A549 (cell line): ENCODE measurements at places on chromosomes 1 and 21.

DNA sequence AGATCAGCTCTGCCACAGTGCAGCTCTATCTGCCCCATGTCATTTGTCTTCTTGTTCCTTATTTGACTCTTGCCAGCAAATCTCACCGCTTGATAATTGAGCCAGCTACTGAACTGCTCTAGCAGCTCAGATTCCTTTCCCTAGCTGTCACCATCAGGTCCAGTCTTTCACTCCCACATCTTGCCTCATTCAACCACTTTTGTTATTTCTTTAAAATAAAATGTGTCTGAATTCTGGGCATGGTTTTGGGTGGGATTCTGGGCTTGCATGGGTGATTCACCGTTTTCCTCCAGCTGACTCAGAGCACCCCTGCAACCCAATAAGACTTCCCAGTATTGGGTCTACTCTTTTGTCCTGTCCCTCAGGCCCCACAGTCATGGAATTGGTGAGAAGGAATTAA is 215.7 kb downstream of the DSCAM start:
- no peak for DNase-seq

- no peak for DNase-seq
These were observed 24.1 kb downstream of the FAM163A start for GRCh38 chr1:179767177-179767581.

DNA sequence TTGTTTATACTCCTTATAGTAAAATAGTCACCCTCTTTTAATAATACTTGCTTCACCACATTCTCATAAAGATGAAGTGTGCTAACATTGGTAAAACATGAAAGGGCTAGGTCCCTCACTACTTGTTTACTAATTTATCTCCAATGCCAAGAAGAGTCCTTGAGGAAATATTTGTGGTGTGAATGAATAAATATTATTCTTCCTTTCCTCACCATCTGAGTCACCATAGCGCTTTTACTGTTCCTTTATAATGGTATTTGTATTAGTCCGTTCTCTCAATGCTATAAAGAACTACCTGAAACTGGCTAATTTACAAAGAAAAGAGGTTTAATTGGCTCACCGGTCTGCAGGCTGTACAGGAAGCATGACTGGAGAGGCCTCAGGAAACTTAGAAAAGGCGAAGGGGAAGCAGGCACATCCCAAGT is 222.8 kb upstream of the ZRANB2 start:
- DNase-seq = no peak

- peak; percentile 93 for DNase-seq
These were observed 2.7 kb upstream of the ANXA9 start for GRCh38 chr1:150979092-150980056.

GRCh38 chr1:35431173-35431599 is 126.0 kb downstream of the KIAA0319L start:
- DNase-seq = no peak

GRCh38 chr1:9435854-9436640 is 103.2 kb upstream of the SLC25A33 start:
- peak; percentile 41 for DNase-seq

- DNase-seq = no peak
These were observed 11.5 kb upstream of the TAS1R2 start for GRCh38 chr1:18870957-18871356.

DNA sequence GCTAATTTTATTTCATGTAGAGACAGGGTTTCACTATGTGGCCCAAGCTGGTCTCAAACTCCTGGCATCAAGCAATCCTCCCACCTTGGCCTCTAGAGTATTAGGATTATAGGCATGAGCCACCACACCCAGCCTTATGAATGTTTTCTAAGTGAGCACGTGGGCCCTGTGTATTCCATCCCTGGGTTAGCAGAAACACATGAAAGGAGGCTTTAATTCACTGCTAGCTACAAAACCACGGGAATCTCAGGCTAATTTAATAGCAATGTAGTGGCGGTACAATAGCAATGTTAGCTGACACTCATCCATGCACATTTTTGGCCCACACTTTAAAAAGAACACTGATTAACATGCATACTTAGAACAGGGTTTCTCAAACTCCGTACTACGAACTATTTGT is 32.0 kb downstream of the VTCN1 start:
- no peak for DNase-seq
